ENCODE measurements at places on chromosomes 1 and 21.

GRCh38 chr1:63906047-63906704, 132.4 kb downstream of the ROR1 start:
- no peak for DNase-seq

GRCh38 chr1:225561675-225562074, 91.2 kb downstream of the ENAH start:
- no peak for DNase-seq

DNA sequence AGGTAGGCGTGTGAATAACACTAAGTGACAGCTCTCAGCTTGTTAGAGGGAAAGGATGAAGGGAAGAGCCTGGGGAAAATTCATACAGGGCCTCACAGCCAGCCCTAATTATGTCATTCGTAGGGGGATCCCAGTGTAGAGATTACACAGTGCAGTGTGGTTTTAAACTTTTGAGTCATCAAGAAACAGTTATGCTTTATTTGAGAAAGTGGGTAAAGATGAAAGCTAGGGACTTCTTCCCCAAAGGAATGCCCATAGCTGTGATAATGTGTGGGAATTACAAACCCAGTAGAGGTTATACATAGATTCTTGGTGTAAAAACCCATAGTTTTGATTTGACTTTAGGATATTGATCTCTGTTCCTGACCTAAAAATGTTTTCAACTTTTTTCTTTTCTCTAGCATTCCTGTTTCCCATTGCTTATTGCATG, 1.9 kb downstream of the TTF2 start:
- peak; percentile 60 for DNase-seq

- no peak for DNase-seq
Measured at GRCh38 chr1:228090613-228091081, 8.1 kb downstream of the ARF1 start.

DNA sequence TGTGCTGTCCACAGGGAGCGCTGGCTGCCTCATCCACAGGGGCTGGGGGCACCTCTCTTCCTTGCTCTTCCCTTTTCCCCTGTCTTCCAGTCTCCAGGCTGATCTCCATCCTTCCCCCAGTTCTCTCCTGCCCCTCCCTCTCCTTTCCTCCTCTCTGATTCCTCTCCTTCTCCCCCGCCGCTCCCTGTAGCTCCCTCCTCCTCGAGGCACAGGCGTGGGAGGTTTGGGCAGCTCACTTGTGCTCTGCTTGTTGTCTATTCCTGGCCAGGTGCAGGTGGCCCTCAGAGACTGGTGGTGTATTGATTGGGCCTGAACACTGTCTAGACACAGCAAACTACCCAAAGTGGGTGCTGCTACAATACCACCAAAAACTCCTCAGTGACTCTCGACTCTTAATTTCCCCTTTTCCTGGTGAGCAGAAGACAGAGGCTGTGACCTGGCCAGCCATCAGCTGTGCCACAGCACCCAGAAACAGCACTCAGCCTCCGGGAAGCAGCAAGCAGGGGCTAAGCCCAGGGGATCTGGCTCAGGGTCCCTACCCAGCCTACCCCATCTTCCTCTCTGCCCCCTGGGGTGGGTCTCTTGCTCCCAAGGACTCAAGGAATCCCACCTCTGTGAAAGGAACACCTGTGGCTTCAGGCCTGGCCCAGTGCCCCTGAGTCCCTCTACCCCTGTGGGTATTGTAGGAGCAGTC, 93.3 kb downstream of the DDX20 start:
- no peak for DNase-seq

GRCh38 chr1:180976732-180977357, 45.8 kb downstream of the STX6 start:
- no peak for DNase-seq

DNA sequence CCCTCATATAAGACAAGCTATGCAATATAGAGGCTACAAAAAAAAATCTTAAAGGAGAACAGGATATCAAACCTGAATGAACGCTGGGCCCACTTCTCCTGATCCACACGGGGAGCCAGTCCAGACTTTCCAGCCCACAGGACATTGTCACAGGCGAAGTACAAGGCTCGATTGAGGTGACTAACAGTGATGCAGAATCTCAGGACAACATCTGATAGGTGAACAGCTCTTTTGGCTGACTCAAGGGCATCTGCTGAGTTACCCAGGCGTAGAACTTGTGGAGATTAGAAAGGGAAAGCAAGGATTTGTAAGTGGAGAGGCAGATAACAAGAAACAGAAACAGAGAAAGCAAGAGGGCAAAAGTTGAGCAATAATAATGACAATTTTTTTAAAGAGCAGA, 1.8 kb downstream of the PEX11B start:
- no peak for DNase-seq

DNA sequence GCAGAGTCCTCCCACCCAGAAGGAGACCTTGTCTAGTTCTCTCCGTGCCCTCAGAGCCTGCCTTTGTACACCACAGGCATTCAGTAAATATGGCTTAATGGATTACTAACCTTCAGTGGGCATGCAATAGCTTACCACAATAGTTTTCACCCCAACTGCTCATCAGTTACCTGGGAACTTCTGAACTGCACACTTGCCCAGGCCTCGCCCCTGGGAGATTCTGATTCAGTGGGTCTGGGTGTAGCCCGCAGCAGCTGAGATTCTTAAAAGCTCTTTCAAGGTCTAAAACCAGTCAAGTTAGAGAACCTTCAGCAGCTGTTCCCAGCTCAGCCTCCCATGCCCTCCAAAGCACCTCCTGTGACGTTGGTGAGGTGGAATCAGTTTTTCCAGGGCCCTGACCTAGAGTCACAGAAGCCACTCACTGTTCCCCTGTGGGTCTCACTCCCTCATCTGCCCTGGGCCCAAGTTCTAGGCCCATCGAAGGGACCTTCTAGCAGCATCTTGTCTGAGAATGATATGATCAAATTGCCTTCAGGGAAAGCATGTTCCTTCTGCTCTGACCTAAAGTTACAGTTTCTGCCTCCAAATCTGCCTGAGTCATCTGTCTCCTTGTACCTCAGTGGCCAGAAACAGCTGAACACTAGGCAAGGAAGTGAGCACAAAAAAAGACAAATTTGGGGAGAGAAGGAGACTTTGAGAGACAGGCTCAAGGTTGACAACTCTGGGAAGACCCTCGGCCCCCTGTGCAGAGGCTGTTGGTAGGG, 10.8 kb downstream of the ASAP3 start:
- DNase-seq: no peak

DNA sequence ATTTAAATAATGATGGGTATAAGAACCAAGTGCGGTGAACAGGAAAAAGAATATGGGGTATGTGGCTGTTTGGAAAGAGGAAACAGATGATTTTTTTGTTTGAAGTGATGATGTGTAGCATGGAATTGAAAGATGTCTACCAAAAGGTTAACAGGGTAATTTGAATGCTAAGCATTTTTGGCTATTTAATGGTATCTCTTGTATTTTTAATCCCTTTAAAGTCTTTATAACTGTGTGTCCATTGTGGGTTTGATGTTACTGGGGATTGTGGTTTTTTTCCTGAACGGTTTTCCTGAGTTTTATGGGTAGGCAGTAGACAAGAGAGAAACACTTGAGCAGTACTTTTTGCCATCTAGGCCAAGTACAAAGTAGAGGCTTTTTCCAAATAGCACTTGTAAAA, 63.2 kb downstream of the PRDM2 start:
- DNase-seq: no peak

DNA sequence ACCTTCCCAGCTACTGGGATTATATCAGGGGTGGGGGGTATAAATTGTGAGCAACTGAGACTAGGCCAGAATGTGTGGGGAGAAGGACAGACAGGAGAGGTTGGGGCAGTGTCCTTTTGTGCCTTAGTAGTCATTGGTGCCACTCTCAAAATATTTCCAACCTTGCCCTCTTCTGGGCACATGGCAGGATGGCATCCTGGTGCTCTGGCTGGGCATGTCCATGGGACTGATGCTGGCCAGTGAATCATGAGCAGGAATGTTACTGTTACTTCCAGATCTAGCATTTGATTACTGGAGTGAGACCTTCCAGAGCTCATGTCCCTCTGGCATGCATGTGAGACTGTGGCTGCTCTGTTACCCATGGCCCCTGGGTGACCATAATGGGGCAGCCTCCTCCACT, 151.2 kb downstream of the MATN1 start:
- DNase-seq: peak; percentile 11

- DNase-seq: no peak
Measured at GRCh38 chr1:67469431-67469830, 39.2 kb upstream of the SERBP1 start.

- DNase-seq: no peak
Measured at GRCh38 chr1:98660940-98661543, 479 bp upstream of the SNX7 start.

DNA sequence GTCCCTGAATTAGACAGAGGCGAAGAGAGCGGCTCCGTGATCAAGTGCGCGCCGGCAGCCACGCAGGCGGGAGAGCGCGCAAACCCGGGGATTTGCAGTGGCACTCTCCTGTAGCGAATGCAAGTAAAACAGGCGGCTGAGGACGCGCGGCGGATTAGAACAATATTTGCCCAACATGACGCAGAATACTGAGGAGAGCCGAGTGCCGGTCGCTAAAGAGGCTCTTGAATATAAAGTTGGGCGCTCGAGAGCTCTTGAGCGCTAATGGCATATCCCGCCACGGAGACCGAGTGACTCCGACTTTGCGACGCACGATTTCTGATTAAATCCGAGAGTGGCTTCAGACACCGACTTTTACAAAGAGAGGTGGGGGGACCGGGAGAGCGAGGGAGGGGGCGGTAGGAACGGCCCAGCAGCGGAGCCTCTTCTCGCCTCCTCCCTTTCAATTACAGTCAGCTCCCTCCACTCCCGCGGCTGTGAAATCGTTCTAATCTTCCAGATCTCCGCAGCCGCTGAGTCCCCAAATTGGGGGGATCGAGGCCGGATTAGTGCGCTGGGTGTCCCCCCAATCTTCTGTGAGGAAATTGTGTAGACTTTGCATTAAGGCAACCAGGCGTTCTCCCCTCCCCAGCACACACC, 2.3 kb downstream of the PAX7 start:
- no peak for DNase-seq

Data from fibroblast of skin of scalp (primary cell).